ENCODE measurements at places on chromosomes 6 and 20.

DNA sequence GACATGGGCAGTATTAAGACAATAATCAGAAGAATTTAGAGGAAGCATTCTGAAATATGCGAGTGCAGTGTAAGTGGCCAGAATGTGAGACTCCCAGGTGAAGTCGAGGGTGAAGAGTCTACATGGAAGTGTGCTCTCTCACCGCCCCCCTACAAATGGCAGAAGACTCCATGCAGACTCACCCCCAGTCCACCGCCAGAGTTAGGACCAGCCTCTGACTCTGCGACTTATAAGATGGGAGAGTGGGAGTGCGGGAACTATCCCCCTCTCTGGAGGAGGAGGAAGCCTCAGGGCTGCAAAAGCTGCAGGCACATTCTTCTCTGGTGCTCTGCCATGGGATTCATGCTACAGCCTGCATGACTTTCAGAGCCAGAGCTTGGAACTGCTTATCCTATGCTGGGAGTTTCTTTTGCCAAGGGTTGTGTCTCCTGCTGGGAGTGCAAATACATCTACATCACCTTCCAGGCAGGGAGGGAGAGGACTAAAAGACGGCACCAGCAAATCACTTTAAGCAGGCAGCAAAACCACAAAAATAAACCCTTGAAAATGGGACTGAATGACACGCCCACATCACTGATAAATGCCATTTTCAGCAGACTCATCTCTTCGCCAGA, 206.7 kb upstream of the SULF2 start:
- no peak for DNase-seq

GRCh38 chr20:57170343-57170742, 96.1 kb downstream of the BMP7 start:
- DNase-seq: no peak

- DNase-seq: no peak
Measured at GRCh38 chr20:26216025-26216424, 519.4 kb upstream of the ZNF337 start.

GRCh38 chr6:21826904-21827303, 233.4 kb downstream of the SOX4 start:
- no peak for DNase-seq

DNA sequence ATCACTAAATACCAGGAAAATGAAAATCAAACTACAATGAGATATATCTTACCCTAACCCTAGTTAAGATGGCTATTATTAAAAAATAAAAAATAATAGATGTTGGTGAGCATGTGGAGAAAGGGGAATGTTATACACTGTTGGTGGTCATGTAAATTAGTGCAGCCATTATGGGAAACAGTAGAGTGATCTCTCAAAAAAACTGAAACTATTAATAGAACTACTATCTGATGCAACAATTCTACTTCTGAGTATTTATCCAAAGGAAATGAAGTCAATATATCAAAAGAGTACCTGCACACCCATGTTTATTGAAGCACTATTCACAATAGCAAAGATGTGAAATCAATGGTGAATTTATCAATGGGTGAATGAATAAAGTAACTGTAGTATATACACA, 48.6 kb downstream of the HLA-A start:
- DNase-seq: no peak

DNA sequence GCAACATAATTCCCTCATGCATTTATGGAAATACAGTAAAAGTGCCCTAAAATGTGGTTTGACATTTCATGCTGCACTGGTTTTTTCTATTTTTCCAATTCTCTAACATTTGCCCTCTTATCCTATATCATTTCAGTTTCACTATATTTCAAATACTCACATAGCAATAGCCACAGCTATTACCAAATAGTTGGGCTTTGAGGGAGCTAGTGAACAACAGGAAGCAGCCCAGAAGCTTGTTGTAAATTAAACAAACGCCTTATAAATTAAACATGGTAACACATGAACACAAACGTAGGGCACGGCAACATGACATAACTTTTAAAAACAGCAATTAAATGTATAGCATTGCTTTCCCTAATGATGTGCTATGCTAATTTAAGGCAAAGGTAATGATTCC, 469.0 kb downstream of the CDC5L start:
- no peak for DNase-seq

DNA sequence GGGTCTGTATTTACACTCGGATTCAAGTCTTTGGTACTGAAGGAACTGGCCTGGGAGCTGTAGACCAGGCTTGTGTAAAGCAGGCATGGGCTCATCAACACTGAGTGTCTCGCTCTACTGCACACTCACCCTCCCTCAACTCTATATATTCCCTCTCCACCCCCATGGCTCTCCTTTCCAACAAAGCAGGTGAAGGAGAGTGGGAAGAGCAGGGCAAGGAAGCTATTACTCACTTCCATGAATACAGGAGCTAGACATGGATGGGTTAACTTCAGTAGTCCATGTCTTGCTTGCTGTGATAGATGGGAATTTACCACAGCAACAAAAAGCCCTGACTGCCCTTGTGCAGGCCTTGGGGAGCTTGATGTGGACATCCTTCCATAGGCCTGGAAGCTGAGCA, 20.7 kb upstream of the SLC2A12 start:
- DNase-seq: no peak

GRCh38 chr6:131470534-131470933, 102.5 kb upstream of the ARG1 start:
- no peak for DNase-seq

All from non-pigmented ciliary epithelial cell (primary cell).